Heart left ventricle (tissue), 16 donors: ENCODE measurements at places on chromosomes 16 and 17.

- H3K27ac ChIP-seq = no peak overlapping the region
- DNase-seq = no peak
- no peaks in the 10 kb centered on the region for H3K4me1 ChIP-seq
Observed at GRCh38 chr16:72131036-72131435, 37.4 kb downstream of the DHX38 start.

GRCh38 chr17:38867179-38867967 is 2.5 kb upstream of the LASP1 start:
- no peaks in the 10 kb centered on the region for H3K27me3 ChIP-seq
- H3K27ac ChIP-seq = peak overlapping the region; percentile 96
- H3K36me3 ChIP-seq = no peaks in the 10 kb centered on the region
- DNase-seq = peak; percentile 54
- H3K4me3 ChIP-seq = peak overlapping the region; percentile 97

DNA sequence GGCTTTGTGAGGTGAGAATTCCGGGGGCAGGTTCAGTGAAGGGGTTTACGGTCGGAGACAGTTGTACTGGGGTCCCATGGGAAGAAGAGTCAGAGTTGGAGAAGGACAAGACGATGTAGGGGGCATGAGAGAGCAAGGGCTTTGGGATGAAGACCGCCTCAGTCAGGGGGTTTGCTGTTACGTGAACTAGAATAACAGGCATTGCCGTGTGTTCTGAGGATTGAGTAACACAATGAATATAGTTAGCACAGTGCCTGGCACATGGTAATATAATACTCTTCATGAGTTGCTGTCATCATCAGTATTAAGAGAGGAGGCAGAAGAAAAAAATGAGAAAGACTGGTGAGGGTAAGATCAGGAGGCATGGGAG is 577 bp downstream of the ZNF646 start:
- H3K4me1 ChIP-seq = peaks cover 23% of the 10 kb centered on the region
- peaks cover 36% of the 10 kb centered on the region for H3K36me3 ChIP-seq
- peak overlapping the region; percentile 96 for H3K27ac ChIP-seq

- no peak overlapping the region for H3K4me3 ChIP-seq
- no peaks in the 10 kb centered on the region for H3K36me3 ChIP-seq
- no peak overlapping the region for H3K27ac ChIP-seq
- DNase-seq = no peak
- no peaks in the 10 kb centered on the region for H3K4me1 ChIP-seq
Observed at GRCh38 chr16:81836279-81837054, 57.4 kb downstream of the PLCG2 start.

- H3K4me3 ChIP-seq = no peak overlapping the region
- H3K4me1 ChIP-seq = no peaks in the 10 kb centered on the region
- no peaks in the 10 kb centered on the region for H3K36me3 ChIP-seq
Observed at GRCh38 chr16:1156983-1157638, 4.2 kb downstream of the CACNA1H start.

DNA sequence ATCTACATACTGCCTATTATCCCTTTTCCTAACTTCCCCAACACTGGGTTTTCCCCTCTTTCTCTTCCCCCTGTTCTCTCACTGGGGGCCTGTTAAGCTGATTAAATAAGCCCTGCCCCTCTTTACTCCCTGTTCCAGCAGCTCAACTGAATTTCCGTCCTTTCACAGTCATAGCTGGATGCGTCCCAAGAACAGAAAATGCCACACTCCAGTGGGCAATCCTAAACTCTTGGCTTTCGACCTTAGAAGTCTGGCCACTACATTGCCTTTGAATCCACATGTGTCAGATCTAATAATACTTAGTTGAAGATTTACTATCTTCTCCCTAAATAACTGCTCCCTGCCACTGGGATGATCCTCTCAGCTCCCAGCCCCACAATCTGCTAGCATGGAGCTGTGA is 34.5 kb downstream of the KCNJ16 start:
- DNase-seq = no peak
- H3K27me3 ChIP-seq = no peaks in the 10 kb centered on the region
- peak overlapping the region; percentile 51 for H3K27ac ChIP-seq
- H3K36me3 ChIP-seq = no peaks in the 10 kb centered on the region
- no peak overlapping the region for H3K4me3 ChIP-seq

DNA sequence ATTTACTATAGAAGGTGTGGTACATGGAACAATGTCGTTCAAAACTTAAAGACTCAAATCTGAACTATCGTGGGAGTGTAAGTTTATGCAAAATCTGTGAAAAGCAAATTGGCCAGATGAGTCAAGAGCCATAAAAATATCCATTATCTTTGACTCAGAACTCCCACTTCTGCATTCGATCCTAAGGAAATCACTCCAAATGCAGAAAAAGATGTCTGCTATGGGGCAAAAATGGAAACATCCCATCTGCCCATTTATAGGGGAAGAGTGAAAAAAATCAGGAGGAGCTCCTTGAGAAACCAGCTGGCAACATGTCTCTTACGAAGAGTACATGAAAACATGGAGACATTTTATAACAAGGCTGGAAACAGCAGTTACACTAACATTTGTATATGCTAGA is 43.6 kb upstream of the CCDC182 start:
- no peaks in the 10 kb centered on the region for H3K36me3 ChIP-seq
- H3K27me3 ChIP-seq = no peaks in the 10 kb centered on the region
- H3K4me3 ChIP-seq = no peak overlapping the region
- H3K4me1 ChIP-seq = no peaks in the 10 kb centered on the region
- DNase-seq = no peak
- no peak overlapping the region for H3K27ac ChIP-seq

GRCh38 chr16:87834668-87835473 is 34.4 kb downstream of the SLC7A5 start:
- no peak overlapping the region for H3K4me3 ChIP-seq
- H3K36me3 ChIP-seq = no peaks in the 10 kb centered on the region
- no peaks in the 10 kb centered on the region for H3K27me3 ChIP-seq
- no peaks in the 10 kb centered on the region for H3K4me1 ChIP-seq
- peak; percentile 49 for DNase-seq

GRCh38 chr16:30561089-30561816 is 3.1 kb upstream of the ZNF764 start:
- H3K27me3 ChIP-seq = no peaks in the 10 kb centered on the region
- peaks cover 6% of the 10 kb centered on the region for H3K4me1 ChIP-seq
- H3K4me3 ChIP-seq = peak overlapping the region; percentile 66
- no peaks in the 10 kb centered on the region for H3K36me3 ChIP-seq

- H3K36me3 ChIP-seq = no peaks in the 10 kb centered on the region
- H3K27ac ChIP-seq = no peak overlapping the region
- no peaks in the 10 kb centered on the region for H3K27me3 ChIP-seq
- H3K4me1 ChIP-seq = peaks cover 24% of the 10 kb centered on the region
- DNase-seq = no peak
Observed at GRCh38 chr17:16282522-16282921, 65.5 kb downstream of the PIGL start.

DNA sequence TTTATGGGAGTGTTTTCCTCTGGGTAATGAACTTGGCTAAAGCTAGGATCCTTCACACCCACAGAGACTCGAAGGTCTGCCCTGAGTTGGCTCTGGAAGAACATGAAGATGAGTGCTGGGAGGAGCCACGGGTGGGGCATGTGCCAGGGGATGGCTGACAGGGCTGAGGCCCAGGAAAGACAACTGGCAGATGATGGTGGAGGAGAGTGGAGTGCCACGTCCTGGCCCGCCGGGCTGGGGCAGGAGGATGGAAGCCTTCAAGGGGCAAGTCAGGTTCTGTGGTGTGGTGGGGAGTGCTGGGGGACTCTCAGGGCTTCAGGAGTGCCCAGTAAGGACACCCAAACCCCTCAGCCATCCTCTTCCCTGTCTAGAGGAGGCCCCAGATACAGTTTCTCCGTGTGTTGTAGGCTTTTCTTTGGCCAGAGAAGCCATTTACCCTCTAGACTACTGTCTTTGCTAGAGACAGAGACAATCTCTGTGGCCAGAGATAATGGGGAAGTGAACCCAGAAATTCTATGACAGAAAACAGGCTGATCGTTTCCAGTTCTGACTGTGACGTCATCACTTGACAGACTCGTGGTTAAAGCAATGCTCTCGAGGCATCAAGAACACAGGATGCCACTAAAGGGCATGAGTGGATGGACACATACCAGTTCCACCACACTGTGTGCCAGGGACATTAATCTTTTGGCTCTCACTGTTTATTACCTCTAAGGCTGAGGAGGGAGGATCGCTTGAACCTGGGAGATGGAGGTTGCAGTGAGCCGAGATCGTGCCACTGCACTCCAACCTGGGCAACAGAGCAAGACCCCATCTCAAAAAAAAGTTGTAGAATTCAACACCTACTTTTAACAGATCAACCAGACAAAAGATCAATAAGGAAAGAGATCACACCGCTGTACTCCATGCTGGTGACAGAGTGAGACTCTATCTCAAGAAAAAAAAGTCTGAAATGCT is 18.6 kb upstream of the SLC5A10 start:
- peaks cover 36% of the 10 kb centered on the region for H3K36me3 ChIP-seq
- no peak for DNase-seq
- H3K27ac ChIP-seq = no peak overlapping the region

GRCh38 chr17:42053731-42054500 is 3.5 kb upstream of the C17orf113 start:
- no peak overlapping the region for H3K4me3 ChIP-seq
- H3K27me3 ChIP-seq = peaks cover 43% of the 10 kb centered on the region
- no peak for DNase-seq
- no peaks in the 10 kb centered on the region for H3K36me3 ChIP-seq
- no peak overlapping the region for H3K27ac ChIP-seq
- H3K4me1 ChIP-seq = peaks cover 9% of the 10 kb centered on the region

- no peaks in the 10 kb centered on the region for H3K4me1 ChIP-seq
- H3K4me3 ChIP-seq = no peak overlapping the region
- DNase-seq = peak; percentile 40
- H3K36me3 ChIP-seq = peaks cover 10% of the 10 kb centered on the region
- H3K27me3 ChIP-seq = no peaks in the 10 kb centered on the region
Observed at GRCh38 chr16:3266873-3267537, 10.6 kb upstream of the MEFV start.

- DNase-seq = no peak
- peaks cover 12% of the 10 kb centered on the region for H3K4me1 ChIP-seq
- no peaks in the 10 kb centered on the region for H3K27me3 ChIP-seq
- no peak overlapping the region for H3K4me3 ChIP-seq
- no peak overlapping the region for H3K27ac ChIP-seq
Observed at GRCh38 chr17:35129154-35129972, 7.9 kb downstream of the FNDC8 start.

DNA sequence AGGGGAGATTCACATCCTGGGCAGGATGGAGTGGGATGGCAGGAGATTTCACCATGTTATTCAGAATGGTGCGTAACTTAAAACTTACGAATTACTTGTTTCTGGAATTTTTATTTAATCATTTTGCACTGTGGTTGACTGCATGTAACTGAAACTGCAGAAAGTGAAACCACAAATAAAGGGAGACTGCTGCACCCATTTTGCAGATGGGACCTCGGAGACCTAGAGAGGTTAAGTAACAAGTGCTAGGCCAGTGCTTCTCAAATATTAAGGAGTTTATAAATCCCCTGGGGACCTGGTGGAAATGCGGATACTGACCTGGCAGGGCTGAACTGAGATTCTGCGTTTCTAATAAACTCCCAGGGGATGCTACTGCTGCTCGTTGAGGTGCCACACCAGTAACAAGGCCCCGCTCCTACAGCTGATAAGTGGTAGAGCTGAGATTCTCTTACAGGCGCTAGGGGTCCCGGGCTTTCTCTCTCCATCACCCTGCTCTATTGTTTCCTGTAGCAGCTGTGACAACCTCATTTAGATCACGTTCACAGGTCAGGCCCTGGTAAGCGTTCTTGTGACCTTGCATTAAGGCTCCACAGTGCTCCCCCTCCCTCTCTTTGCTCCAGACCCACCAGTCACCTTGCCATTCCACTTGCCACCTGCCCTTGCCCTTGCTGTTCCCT is 167.1 kb upstream of the CDH13 start:
- H3K27me3 ChIP-seq = no peaks in the 10 kb centered on the region
- H3K36me3 ChIP-seq = no peaks in the 10 kb centered on the region

GRCh38 chr16:80997139-80997798 is 9.4 kb downstream of the CMC2 start:
- H3K27me3 ChIP-seq = no peaks in the 10 kb centered on the region
- peaks cover 17% of the 10 kb centered on the region for H3K4me1 ChIP-seq
- no peaks in the 10 kb centered on the region for H3K36me3 ChIP-seq
- peak overlapping the region; percentile 16 for H3K27ac ChIP-seq
- no peak for DNase-seq

DNA sequence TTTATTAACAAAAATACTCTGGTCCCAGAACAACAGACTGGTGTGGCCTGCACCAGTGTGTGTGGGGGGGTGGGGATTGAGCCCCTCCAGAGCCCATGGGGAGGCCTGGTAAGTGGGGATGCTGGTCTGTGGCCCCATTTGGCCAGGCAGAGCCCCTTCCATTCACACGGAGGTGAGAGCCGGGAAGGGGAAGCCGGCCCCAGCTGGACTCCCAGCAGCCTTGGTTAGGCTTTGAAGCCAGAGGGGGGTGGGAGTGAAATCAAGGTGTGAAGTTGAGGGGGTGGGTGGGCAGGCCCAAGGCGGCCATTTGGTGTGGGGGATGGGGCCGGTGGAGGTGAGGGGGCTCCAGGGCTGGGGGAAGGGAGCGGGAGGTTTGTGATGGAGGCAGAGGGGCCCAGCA is 5.9 kb downstream of the TBX6 start:
- no peak for DNase-seq
- no peak overlapping the region for H3K4me3 ChIP-seq
- no peaks in the 10 kb centered on the region for H3K27me3 ChIP-seq
- peaks cover 10% of the 10 kb centered on the region for H3K4me1 ChIP-seq
- H3K36me3 ChIP-seq = peaks cover 49% of the 10 kb centered on the region
- H3K27ac ChIP-seq = no peak overlapping the region

DNA sequence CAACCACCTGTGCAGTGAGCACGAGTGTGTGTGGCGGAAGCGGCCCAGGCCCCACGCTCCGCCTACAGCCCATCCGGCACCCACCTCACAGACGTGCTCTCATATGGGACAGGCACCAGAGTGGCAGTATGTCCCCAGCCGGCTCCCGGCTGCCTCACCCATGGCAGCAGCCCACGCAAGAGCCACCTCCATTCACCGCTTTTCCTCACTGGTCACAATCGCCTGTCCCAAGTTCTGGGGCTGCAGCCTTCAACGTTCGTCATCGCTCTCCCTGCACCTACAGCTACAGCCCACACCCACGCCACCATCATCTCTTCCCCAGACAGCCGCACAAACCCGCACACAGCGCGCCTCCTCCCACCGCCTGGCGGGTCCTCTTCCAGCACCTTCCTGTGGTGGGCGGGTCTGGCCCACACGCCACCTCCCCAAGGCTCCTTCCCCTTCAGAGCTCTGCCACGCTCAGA is 17.5 kb upstream of the TRAP1 start:
- H3K4me1 ChIP-seq = no peaks in the 10 kb centered on the region
- no peaks in the 10 kb centered on the region for H3K27me3 ChIP-seq
- peaks cover 98% of the 10 kb centered on the region for H3K36me3 ChIP-seq
- H3K27ac ChIP-seq = no peak overlapping the region
- no peak overlapping the region for H3K4me3 ChIP-seq
